ENCODE measurements at places on chromosomes 4 and X. TPM values are rescaled to one million over a fixed set of nuclear protein-coding genes. Genes with fewer than 3 reads are reported as not detected.

Gene SLC9B1
- total RNA-seq, result 6.9 TPM

Gene KLHL13
- total RNA-seq, result 36.2 TPM

Gene TLR2
- 8.7 TPM for total RNA-seq

Gene TMEM47
- total RNA-seq, result 86.8 TPM

Gene TMSB15C
- 12.6 TPM for total RNA-seq

All from camera-type eye (tissue), 1 donor.